Cortex of kidney (tissue), 1 donor: ENCODE measurements at places on chromosomes 1 and 21.

GRCh38 chr1:19941206-19941568 is 17.8 kb upstream of the PLA2G2E start:
- DNase-seq, result no peak

DNA sequence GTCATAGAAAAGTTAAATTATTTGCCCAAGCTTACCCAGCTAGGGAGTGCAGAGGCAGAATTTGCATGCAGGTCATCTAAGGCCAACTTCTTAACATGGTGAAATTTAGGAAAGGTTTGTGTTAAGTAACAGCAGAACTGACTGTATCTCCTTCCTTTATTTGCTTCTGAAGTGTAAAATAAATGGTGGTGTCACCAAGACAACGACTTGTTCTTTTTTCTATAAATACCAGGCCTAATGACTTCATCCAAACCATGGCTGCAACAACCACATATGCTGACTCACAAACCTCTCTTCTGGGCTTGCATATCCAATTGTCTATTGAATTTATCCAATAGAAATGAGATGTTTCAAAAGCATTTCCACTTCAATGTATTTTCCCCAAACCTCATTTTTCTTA is 19.1 kb downstream of the COL24A1 start:
- no peak for DNase-seq

GRCh38 chr1:198132060-198132781 is 24.6 kb upstream of the NEK7 start:
- DNase-seq, result no peak

DNA sequence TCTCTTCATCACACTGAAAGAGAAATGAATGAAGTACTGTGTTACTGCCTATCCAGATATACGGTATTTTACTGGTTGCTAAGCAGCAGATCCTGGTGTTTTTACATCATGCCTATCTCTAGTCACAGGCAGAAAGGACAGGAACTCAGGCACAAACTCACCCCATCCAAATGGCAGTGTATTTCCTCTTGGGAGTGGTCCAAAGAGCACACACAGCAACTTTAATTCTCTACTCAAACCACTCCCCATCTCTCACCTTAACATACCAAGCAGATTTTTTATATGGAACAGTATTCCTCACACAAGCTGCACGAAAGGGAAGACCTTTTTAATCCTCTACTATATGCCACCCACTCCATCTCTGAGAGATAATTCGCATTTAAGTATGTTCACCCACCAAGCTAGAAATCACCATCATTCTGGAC is 27.3 kb downstream of the EIF4G3 start:
- no peak for DNase-seq

DNA sequence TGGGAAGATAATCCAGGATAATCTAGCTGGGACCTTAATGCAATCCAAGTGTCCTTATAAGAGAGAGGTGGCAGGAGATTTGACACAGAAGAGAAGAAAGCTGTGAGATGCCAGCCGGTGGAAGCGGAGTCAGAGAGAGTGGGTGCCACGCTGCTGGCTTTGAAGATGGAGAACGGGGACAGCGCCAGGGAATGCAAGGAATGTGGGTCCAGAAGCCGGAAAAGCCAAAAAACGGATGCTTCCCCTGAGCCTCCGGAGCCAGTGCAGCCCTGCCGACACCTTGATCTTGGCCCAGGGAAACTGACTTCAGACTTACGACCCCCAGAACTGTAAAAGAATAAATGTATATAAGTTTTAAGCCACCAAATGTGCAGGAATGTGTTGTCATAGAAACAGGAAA is 152.6 kb downstream of the ZNF281 start:
- DNase-seq, result no peak

DNA sequence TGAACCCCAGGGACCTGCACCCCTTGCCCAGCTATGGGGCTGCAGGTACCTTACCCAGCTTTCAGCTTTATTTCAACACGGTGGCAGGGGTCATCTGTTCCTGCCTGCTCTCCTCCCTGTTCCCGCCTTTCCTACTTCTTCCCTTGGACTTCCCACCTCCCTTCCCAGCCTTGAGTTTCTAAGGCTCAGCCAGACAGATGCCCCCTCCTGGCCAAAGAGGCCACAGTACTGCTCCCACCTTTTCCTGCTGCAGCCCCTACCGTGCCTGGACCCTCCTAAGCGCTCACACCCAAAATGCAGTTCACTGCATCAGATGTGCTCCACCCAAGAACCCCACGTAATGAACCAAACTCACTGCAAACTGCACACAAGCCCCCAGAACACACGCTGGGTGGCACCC is 7.7 kb downstream of the NOC2L start:
- DNase-seq, result no peak

- DNase-seq, result no peak
Observed at GRCh38 chr1:23673086-23673813, 18.4 kb upstream of the RPL11 start.

DNA sequence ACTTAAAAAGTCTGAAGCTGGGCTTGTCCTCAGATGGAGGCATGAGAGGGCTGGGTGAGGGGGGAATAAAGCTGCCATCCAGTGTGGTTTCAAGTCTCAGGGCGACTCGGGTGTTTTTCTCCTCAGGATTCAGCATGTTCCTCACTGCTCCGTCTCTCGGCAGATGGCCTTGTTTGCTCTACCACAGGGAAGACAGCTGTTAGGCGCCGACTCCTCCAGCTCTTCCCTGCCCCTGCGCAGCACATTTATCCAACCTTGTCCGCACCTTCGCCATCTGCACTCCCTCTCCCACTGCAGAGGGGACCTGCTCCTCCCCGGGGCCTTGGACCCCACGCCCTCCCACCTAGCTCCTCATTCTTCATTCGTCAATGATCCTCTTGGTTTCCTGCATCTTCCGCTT is 16.6 kb upstream of the S100A11 start:
- DNase-seq, result no peak

- DNase-seq, result no peak
Observed at GRCh38 chr21:38295997-38296764, 39.4 kb downstream of the KCNJ15 start.

GRCh38 chr1:50181027-50181663 is 72.4 kb downstream of the ELAVL4 start:
- no peak for DNase-seq

DNA sequence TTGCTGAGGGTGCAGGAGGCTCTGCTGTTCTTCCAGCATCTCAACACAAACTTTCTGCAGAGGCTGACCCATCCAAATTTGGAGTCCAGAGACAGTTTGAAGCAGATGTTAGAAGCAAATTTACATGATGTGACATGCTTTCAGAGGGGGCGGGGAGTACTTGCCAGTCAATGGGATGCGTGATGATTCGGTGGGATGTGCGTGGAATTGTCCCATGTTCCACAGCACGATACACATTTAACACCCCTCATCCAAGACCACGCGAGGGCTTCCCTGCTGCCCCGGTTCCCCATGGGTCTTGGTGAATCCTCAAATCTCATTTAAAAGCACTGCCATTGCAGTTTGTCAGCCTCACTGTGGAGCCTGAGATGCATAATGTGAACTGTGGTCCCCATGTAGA is 78.6 kb upstream of the TLR5 start:
- DNase-seq, result no peak

DNA sequence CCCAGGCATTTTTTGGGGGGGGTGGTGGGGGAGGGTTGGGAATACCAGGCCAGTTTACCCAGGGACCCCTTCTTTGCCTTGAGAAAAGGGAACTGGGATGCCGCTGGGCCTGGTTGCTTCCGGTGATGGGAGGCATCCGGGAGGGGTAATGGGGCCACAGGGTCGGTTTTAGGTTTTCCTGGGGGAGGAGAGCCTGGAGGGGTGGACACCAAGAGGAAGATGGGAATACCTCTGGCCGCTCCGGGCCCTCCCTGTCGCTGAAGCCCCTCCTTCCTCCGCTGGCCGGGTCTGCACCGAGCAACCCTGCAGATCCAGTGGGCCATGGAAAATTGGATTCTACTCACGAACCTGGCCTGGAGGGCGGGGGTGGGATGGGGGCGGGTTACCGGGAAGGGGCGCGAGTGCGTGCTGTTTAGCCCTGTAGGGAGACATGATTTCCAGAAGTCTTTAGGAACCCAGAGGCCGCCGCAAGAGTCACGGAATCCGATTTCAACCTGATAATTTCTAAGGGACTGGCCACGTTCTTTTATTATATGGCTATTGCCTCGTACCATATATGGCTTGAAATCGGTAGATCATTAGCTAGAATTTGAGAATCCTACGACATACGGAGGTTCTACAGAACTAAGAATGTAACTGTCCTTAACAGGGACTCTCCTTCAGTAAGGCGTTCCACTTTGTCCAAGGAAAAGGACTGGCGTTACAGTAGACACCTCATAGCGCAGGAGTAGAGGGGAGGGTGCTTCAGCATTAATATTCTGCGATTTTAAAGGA is 749 bp downstream of the AKIRIN1 start:
- DNase-seq, result no peak

DNA sequence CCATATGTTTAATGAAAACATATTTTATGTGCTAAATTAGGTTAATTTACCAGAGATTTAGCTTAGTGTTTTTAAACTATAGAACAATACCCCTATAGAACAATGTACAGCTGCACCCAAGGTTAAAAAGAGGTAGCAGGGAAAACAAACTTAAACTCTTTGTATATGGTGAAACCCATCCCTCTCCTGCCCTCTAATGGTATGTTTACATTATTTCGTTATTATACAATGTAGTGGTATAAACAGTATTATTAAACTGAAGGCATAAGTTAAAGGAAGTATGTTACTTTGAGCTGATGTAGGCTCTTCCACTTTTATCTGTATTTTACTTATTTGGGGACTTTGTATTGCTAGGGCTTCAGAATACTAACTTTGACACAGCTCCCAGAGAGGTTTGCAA is 16.7 kb upstream of the ZYG11A start:
- no peak for DNase-seq

- DNase-seq, result no peak
Observed at GRCh38 chr1:42340093-42340492, 5.1 kb upstream of the FOXJ3 start.

- no peak for DNase-seq
Observed at GRCh38 chr1:205576011-205576410, 55.8 kb downstream of the ELK4 start.

DNA sequence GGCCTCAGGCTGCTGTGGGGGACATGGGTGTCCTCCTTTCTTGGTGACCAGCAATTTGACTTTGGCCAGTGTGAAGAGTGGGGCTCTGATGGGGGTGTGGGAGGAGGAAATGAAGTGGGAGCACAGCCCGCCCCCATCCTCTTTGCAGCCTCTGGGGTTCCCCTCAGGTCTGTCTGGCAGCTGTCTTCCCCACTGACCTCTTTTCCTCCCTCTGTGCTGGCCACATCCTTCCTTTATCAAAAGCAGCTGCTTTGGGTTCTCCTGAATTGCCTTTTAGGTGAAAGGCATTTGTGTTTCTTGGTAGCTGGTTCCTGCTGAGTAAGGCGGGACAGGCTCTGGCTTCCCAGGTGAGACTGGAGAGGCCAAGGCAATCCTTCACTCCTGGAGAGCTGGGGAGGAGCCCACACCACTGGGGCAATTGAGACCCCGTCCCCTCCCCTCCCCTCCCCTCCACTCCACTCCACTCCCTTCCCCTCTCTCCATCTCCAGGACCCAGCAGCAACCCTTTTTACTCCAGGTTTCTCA is 24.9 kb downstream of the PCAT6 start:
- DNase-seq, result no peak

DNA sequence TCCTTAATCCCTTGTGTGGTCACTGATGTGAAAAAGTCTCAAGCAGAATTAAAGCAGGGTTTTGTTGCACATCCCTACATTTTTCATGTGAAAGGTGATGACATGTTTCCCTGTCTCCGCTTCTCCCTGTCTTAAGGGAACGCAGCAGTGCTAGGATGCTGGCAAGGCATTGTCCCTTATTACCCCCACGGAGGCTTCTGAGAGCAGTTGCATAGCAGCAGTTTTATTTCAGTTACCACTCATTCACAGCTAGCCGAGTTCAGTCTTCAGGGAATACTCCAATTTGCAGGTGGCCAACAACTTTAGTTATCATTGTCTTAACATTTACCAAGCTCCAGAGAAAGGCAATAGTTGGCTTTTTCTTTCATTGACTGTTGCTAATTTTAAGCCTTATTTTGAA is 89.1 kb downstream of the CLEC20A start:
- DNase-seq, result no peak

DNA sequence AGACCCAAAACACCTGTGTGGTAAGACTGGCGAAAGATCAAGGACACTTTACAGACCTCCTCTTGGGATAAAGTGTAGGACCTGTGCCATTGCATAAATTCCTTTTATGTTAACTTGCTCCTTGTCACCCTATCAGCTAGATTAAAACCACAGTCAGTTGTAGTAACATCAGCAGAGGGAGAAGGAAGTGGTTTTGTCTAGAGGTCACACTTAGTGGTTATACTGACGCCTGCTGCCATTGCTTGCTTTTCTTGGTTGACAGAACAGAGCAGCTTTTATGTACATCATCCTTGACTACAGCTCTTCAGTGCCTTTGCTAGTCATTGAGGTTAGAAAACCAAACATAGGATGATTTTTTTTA is 101.4 kb downstream of the PBX1 start:
- no peak for DNase-seq

GRCh38 chr1:175725684-175726083 is 17.7 kb downstream of the TNR start:
- DNase-seq, result no peak

- no peak for DNase-seq
Observed at GRCh38 chr1:63621075-63621474, 27.9 kb downstream of the PGM1 start.

- DNase-seq, result no peak
Observed at GRCh38 chr1:212618466-212619210, 10.1 kb downstream of the ATF3 start.

GRCh38 chr1:3981261-3981660 is 81.2 kb upstream of the C1orf174 start:
- no peak for DNase-seq

GRCh38 chr1:150127868-150128267 is 21.8 kb upstream of the PLEKHO1 start:
- no peak for DNase-seq

DNA sequence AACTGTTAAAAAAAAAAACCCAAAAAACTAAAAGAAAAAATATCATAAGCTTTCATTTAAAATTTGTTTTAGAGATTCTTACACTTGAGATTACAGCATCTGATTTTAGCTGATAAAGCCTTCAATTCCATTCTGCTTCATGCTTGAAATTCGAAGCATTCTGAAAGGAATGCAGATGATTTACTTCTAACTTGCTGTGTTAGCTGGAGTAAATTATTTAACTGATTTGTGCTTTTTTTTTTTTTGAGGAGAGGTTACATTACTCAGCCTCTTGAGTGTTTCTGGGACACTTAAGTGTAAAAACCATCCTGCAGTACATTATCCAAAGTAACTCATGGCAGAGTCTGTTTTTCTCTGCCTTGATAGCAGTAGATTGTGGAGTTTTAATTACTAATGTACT is 4.5 kb upstream of the TRIM67 start:
- no peak for DNase-seq

- no peak for DNase-seq
Observed at GRCh38 chr1:15412843-15413242, 3.2 kb downstream of the EFHD2 start.

DNA sequence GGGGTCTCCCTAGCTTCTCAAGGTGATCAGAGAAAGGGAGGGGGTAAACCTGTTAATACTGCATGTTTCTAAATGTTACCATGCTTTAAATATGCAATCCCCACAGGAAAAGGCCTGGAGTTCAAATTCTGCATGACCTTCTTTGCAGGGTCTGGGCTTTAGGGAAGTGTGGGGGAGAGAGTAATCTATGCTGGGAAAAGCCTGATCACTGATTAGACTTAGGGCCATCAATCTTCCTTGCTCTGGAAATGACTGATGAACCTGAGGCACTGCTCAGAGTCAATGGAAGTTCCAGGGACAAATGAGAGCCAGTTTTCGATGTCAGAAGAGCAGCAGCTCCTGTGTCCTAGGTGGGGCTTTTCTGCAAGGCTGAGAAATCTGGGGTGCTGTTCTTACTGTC is 3.2 kb upstream of the SPRR1A start:
- DNase-seq, result no peak

- no peak for DNase-seq
Observed at GRCh38 chr1:154972517-154973343, 1.8 kb upstream of the CKS1B start.

- no peak for DNase-seq
Observed at GRCh38 chr1:246460406-246460805, 46.7 kb downstream of the SMYD3 start.
